ENCODE measurements at places on chromosomes 11 and 22.

DNA sequence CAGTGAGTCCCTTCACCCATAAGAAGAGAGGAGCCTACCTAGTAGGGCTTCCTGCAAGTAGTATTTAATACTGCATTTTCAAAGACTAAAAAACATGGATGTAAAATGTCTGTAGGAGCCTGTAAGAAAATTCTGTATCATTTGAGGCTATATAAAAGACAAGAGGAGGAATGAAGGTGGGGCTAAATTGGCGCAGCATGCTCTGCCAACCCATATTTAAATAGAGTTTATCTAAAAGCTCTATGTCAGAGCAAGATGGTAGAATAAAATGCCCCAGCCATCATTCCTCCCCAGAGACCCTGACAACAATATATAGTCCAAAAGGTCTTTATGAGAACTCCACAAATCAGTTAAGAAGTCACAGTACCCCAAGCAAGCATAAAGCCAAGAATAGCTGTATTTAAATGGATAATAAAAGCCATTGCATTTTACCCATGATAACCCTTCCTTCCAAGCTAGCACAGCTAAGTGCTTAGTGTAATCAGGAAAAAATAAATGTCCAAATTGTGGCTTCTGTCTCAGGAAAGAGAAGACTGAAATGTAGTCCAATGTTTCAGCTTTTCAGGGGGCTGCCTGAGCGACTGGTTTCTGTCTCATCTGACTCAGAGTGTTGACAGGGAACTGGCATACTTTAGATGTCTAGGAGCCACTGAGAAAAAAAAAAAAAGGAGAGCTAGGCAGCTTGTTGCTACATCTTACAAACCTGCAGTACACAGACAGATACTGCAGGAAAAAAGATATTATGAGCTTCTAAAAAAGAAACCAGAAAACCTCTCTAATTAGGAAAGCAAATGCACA, 258.6 kb downstream of the METTL15 start:
- no peak for DNase-seq

DNA sequence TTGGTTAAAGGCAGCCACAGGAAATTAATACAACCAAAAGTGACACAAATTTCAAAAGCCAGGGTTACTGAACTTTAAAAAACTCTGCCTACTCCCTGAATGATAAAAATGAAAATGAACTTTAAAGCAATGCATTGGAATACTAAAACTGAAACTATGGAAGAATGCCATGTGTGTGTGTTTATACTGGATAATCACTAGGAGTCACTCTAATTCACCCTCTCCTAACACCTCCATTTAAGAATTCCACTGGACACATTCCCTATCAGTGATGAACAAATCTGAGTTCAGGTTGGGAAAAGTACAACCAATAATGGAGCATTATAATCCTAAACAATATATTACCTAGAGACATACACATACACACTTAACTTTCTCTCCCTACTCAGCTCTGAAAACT, 27.5 kb upstream of the PLAAT3 start:
- no peak for DNase-seq

- no peak for DNase-seq
These were observed 22.8 kb upstream of the SLC25A18 start for GRCh38 chr22:17540481-17540880.

DNA sequence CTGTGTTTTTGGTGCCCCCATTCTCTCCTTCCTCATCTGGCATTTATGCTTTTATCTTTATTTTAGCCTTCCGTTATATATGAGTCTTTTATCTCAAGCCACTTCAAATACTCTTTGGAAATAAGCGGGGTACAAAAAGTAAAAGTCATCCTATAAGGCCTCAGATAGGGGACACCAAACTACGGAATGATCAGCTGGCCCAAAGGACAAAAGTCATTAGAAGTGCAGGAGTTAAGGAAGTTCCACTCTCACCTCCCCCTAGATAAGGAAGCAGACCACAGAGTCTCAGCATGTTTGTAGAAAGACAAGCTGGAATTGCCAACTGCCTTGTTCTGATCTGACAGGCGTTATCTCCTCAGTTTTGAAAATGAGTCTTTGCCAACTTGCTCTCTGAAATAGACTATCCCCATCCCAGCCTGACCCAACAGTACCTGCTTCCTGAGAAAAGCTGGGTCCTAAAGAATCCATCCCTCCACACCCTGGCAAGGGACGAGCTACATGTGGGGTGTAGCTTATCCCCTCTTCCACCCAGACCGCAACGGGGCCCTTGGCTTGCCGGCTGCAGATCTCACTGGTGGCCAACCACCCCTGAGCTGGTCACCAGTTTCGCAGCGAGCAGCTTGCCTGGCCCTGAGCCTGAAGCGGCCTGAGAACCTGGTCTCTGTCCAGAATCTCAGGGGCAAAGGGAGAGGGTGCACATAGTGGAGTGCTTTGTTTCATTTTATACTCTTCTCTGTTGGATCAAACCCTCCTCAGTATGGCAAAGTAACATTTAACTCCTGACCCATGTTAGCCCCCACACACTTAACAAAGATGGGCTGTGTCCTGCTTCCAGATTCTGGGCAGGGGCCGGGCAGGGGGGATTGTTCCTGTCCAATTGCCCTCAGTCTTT, 13.8 kb downstream of the FADS2 start:
- no peak for DNase-seq

- no peak for DNase-seq
These were observed 167.5 kb upstream of the NECTIN1 start for GRCh38 chr11:119896387-119897045.

DNA sequence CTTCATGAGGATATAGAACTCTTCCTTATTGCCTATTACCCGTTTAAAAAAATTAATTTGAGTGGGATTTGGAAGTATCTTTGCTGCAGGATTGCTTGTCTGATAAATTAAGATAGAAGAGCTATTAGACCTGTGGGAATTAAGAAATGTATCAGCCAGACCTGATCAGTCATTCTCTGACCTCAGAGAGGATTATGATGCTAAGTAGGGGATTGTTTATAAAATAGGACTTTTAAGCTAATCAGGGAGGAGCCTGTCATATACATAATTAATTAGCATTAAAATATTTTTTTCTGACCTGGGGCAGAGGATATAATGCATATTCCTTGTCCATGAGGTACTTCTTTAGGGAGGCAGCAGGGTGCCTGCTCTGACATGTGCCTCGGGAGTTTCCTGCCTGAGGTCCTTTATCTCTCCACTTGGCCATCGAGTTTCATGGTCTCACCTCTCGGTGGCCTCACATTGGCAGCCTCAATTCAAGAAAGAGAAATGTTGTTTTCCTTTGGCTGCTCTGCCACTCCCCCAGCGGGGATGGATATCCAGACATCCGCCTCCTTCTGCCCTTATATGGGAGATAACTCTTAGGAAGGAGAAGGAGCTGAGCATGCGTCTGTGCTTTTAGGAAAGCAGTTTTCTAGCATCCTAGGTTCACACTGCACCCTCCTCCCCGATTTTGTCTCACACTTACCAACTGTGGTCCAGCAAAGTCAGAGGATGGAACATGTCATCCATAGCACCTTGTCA, 41.1 kb downstream of the DIXDC1 start:
- no peak for DNase-seq

- no peak for DNase-seq
These were observed 38.2 kb upstream of the UBASH3B start for GRCh38 chr11:122617297-122617696.

- DNase-seq = no peak
These were observed 1.9 kb downstream of the REXO2 start for GRCh38 chr11:114440971-114441763.

GRCh38 chr11:62858201-62858600, 18.8 kb upstream of the WDR74 start:
- no peak for DNase-seq

- no peak for DNase-seq
These were observed 1.4 kb downstream of the TRIM34 start for GRCh38 chr11:5626196-5626595.

DNA sequence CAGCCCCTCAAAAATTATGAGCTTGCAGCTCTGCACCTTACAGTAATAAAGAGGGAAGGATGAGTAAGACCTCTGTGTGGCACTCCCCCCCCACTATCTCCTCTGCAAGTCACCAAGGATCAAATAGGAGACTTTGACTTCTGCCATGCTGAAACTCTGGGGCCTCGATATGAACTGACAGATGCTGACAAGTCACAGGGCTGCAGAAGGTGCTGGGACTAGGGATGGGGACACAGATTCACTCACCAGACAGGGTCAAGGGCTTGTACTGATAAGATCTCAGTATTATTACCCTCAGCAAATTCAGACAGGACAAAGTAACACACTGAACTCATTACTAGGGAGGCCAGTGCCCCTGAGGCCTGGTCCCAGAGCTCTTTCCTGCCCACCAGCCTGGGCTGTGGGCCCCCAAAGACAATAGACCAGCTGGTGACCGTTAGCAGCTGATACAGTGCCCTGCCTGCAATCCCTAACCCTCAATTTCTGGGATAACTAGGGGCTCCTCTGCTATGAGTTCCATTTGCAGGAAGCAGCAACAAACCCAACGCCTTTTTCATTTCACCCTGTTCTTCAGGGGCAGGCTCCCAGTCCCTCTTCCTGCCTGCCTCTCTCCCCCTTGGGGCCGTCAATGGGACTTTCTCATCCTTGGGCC, 20.1 kb downstream of the TMPRSS13 start:
- no peak for DNase-seq

DNA sequence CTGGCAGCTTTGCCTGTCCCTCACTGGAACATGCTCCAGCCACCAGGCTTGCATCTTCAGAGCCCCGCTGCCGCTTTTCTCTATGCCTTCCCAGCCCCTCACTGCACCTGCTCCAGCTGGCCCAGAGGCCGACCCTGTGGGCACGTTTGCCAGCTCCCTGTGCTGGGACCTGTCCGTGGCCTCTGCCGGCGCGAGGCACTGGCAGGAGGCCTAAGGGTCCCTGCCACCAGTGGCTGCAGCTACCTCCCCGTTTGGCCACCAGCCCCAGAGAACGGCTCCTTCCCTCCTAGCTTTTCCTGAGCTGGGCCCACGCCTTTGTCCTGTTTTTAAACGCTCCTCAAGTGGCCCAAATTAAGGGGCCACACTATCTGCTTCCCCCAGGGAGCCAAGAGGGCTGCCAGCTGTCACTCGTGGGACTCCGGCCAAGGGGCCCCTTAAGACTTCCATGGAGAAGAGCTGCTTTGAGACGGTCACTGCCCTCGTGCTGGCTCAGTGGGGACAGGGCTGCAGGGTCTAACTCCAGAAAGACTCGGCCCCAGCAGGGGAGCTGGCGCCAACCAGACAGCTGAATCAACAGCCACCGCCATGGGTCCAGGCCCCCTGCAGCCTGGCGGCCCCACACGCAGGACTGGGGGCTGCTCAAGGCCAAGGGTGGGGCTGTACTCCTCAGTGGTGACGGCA, 24.6 kb upstream of the WNT7B start:
- DNase-seq = no peak

DNA sequence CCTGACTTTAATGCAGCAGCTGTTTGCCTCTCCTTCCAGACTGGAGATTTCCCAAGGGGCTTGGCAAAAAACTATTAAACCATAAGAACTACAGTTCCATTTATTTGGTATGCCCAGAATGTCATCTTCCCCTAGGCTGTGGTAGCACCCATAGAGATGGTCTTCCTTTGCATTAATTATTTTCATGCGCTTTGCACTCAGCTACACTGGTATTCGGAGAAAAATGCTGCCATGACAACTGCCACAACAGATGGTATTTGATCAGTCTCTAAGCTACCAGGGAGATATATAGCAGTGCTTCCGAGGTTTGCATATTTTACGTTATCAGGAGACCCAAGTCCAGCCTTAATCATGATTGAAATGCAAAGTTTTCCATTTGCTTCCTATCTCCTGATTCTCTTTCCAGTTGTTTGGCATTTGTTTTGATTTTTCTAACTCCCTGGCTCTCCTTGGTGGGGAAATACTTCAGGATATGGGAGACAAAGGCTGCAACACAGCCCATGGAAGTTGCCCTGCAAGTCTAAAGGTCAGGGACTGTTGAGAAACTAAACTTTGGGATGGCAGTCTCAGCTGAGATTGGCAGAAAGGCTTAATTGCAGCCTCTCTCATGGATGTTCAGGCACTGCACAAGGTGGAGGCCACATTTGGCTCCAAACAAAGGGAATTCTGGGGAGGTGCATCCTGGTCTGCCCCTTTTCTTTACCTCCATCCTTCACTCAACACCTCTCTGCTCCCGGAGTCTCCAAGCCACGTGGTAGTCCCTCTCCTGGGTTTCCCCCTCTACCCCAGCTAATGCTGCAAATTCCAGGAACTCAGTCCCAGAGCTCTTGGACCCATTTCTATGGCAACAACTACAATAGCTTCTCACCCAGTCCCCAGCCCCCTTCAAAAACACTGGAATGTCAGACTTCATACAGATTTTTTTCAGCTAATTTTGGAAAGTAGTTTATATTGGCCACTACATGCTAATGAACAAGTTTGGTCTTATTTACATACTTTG, 151.8 kb downstream of the NAV2 start:
- DNase-seq = no peak
